NCI-H1092 (cell line): ENCODE measurements at places on chromosomes 5 and 9.

GRCh38 chr5:138054847-138055558 lies 22.1 kb upstream of the FAM13B start:
- no peak for DNase-seq

DNA sequence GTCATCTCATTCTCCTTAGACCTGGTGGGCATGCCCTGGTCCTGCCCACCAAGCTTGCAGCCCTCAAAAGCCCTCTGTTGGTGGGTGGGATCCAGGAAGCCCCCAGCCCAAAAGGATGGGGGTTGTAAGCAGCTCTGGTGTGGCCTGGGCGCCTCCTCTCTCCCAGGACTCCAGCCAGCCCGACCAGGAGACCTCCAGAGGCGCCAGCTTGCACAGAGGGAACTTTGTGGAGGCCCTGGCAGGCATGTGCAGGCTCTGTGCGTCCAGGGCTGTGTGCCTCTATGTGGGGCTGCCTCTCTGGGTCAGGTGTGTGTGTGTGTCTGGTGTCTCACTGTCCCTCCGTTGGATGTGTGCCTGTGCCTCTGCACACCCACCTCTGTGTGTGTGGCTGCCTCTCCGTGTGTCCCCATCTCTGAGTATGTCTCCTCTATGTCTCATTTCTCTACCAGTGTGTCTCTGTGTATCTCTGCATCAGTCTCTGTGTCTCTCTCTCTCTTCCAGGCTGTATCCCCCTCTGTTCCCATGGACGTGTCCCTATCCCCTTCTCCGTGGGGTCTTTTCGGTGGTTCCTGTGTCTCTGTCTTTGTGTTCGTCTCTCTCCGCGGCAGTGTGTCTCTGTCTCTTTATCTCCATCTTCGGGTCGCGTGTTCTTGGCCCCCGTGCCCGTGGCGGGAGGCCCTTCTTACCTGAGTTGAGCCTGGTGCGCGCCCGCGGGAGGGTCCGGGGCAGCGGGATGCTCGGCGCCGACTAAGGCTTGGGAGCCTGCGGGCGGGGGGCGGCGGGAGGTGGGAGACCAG lies 501 bp downstream of the ENHO start:
- no peak for DNase-seq

DNA sequence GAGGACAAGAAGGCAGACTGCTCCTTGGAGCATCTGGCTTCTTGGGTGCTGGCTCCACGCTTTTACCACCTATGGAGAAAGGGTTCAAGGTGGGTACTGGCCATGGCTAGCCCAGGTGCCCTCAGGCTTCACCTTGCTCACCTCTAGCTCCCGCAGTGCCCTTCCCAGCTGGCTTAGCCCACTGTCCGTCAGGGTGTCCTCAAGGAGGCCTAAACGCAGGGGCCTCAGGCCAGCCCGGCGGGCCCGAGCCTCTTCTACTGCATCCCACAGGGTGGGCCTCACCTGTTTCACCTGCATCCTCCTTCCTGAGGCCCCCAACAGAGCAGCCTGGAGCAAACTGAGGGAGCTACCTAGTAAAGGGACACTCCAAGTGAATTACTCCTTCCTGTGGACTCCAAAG lies 9.1 kb downstream of the SLC35A4 start:
- DNase-seq, result no peak

DNA sequence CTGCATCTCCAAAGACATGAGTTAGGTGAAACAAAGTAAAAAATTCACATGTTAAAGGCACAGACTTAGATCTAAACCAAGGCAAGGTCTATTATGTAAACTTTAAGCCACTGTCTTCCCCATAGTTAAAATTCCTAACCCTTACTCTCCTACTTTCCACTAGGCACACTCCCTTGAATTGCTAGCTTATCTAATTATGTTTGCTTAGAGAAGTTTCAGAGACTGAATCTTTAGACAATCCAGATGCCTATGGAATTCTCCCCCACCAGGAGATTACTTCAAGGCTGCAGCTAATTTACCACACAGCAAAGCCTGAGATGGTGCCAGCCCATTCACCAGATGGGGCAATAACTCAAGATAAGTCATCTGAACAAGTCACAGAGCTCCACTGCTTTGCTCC lies 803.1 kb upstream of the COX7C start:
- DNase-seq, result no peak

DNA sequence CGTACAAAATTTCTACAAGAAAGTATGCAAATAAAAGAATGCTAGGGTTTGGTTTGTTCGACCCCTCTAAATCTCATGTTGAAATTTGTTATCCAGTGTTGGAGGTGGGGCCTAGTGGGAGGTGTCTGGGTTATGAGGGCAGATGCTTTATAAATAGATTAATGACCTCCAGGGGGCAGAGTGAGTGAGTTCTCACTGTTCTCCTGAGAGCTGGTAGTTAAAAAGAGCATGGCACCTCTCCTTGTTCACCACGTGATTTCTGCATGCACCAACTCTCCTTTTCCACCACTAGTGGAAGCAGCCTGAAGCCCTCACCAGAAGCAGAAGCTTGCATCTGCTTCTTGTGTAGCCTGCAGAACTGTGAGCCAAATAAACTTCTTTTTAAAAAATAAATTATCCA lies 50.4 kb upstream of the FAM170A start:
- no peak for DNase-seq

DNA sequence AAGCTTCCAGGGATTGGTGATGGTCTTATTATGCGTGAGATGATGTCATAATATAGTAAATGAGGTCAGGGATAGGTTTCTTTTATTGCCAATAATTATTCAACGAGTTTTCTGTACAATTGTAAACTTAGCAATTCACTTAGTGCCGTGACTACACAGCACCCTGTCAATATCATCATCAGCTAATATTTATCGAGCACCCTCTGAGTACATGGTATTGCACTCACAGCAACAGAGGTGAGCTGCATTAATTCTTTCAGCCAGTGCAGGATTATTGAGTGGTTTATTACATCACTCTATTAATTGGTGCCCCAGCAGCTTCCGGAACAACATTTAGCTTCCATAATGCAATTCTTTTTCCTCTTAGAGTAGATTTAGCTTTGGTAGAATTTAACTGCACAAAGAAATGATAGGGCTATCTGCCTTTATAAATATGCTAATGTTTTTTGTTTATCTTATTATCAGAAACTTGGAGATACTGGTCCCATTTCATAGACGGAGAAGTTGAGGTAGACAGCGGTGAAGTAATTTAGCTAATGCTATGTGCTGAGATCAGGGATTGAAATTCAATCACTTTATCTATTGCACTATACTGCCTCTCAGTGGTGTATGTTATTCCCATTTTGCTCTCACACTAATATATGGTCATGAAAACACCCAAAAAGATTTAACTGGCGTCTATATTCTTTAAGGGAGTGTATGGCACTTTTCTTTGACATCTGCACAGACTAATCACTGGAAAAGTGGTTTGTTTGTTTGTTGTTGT lies 726.1 kb upstream of the WWC1 start:
- DNase-seq, result no peak

- no peak for DNase-seq
Measured at GRCh38 chr5:169367861-169368260, 66.9 kb upstream of the SLIT3 start.
